ENCODE measurements at places on chromosomes 1 and 21.

GRCh38 chr1:20376880-20377494 is 86.3 kb downstream of the VWA5B1 start:
- peak; percentile 49 for DNase-seq

GRCh38 chr1:25062621-25063255 is 132.7 kb upstream of the RUNX3 start:
- DNase-seq, result no peak

DNA sequence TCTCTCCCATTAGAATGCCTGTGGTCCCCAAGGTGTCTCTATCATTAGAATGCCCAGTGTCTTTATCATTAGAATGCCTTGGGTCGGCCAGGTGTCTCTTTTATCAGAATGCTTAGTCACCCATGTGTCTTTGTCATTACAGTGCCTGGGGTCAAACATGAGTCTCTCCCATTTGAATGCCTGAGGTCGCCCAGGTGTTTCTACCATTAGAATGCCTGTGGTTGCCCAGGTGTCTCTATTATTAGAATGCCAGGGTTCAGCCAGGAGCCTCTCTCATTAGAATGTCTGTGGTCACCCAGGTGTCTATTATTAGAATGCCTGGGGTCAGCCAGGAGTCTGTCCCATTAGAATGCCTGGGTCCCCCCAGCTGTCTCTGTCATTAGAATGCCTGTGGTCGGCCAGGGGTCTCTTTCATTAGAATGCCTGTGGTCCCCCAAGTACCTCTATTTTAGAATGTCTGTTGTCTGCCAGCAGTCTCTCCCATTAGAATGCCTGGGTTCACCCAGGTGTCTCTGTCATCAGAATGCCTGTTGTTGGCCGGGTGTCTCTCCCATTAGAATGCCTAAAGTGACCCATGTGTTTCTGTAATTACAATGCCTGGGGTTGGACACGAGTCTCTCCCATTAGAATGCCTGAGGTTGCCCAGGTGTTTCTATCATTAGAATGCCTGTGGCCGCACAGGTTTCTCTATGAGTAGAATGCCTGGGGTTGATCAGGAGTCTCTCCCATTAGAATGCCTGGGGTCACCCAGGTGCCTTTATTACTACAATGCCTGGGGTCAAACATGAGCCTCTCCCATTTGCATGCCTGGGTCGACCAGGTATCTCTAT is 57.1 kb downstream of the RNF187 start:
- no peak for DNase-seq

DNA sequence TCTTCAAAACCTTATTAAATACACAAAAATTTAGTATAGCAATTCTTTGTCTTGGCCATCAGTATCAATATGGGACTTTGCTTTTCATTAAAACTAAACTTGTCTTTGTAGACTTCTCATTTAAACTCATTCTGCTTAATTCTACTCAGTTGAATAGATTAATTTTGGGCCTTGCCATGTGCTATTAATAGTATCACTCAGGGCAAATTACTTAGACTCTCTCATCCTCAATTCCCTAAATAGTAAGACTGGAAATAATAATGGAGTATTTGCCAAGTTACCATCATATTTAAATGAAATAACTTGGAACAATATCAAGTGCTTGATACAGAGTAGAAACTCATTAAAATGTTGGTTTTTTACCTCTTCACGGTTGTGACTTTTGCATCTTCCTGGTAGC is 13.4 kb downstream of the HOOK1 start:
- no peak for DNase-seq

- no peak for DNase-seq
Observed at GRCh38 chr1:77950873-77951272, 28.0 kb downstream of the FUBP1 start.

- no peak for DNase-seq
Observed at GRCh38 chr1:1672181-1672965, 13.6 kb upstream of the CDK11B start.

All from DND-41 (cell line).